Stimulated activated CD4-positive, alpha-beta T cell treated with anti-CD3 and anti-CD28 coated beads, Interleukin-1b, Interleukin-23, amount 100 ng/mL, for 48 hours (primary cell): ENCODE measurements at places on chromosomes 2 and 18.

GRCh38 chr2:26978061-26978596, 7.7 kb downstream of the MAPRE3 start:
- no peak for DNase-seq

GRCh38 chr2:131104487-131105155, 515 bp upstream of the PLEKHB2 start:
- DNase-seq, result peak; percentile 35

DNA sequence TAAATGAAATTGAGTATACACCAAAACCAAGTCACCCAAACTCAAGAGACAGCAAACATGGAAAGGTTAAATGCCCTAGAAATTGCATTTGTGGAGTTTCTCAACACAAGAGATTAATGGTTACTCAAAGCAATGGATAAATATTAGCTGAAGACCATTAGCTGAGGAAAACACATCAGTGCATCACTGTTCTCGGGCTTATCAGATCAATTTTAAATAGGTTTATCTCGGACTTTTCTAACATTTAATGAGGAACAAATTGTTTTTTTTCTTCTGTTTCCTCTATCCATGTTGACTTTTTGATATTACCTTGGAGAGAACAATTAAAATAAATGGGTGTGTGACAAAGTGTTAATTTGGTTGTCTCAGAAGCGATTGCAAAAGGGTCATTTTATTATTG, 105.4 kb upstream of the PIK3C3 start:
- DNase-seq, result no peak

GRCh38 chr18:55886886-55887285, 298.9 kb upstream of the TCF4 start:
- no peak for DNase-seq

DNA sequence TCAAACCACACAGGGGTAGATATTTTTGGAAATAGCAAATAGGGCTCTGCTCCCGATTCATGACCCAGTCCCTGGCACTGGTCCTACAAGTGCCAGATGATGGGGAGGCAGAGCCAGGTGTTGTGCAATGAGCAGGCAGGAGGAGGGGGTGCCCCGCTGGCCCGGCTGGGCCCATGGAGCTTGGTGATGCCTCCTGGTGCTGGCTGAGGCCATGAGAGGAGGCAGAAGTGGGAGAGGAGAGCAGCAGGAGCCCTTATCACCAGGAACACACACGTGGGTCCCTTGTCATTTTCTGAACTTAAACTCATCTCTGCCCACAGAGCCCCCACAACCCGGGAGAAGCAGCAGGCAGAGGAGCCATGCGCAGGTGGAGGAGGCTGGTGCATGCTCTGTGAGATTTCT, 90.5 kb upstream of the MAPK4 start:
- DNase-seq, result no peak

GRCh38 chr18:68284236-68284780, 430.6 kb downstream of the TMX3 start:
- DNase-seq, result no peak

DNA sequence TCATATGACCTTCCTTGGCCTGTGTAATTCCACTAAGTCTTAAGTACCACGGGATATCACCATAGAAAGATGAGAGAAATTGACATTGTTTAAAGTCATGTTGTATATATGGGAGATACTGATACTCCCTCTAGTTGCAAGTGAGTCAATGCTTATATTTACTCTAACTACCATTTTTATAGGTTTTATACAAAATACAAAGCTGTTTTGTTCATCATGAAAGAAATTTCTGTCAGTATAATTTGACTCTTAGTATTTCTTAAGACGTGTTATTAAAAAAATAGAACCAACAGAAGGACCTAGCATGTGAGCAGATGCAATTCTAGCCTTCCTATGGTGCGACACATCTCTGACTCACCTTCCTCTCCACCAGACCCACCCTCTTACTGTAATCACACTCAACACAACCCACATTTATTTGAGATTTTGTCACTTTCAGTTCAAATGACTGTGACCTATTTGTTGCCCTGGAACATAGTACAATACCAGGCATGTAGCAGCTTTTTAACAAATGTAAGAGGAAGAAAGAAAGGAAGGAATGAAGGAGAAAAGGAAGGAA, 453.1 kb downstream of the CMPK2 start:
- DNase-seq, result no peak

GRCh38 chr18:48926420-48926857, 24.3 kb downstream of the SMAD7 start:
- DNase-seq, result no peak

DNA sequence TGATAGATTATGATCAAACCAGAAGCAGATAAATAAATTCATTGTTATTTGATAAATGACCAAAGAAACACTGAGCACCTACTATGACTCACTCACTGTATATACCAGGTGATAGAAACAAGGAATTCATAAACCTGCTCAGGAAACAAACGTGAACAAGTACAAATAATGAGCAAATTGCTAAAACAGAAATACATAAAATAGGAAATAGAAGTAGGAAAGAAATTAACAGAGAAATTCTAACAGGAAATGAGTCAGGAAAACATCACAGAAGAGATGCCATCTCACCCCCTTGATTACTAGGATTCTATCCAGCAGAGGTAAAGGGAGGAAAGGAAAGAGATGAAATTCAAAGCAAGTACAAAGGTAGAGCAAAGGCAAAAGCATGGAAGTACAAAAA, 31.3 kb downstream of the EXOC6B start:
- no peak for DNase-seq

- DNase-seq, result no peak
These were observed 218.8 kb downstream of the BCL11A start for GRCh38 chr2:60334610-60335009.

GRCh38 chr2:155690785-155691184, 641.7 kb downstream of the NR4A2 start:
- DNase-seq, result no peak

DNA sequence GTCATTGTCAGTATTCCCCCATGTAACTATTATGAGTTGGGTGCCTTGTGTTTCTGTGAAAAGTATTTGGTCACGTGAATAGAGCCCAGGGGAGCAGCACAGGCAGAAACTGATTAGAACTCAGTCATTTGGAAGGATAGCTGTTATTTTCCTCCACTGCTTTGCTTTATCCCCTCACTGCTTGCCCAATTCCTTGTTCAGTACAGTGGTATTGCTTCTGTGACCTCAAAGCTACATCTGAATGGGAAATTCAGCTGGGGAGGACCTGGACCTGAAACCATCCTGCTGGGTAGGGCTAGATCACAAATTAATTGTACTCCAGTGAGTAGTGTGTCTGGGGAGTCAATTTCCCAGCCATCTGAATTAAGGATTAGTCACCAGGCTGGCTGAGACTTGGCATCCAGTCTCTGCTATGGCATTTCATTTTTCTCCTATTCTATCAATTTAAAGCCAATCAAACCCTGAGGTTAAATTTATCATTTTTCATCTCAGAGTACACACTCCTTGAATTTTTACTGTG, 1231.6 kb upstream of the GYPC start:
- DNase-seq, result no peak

DNA sequence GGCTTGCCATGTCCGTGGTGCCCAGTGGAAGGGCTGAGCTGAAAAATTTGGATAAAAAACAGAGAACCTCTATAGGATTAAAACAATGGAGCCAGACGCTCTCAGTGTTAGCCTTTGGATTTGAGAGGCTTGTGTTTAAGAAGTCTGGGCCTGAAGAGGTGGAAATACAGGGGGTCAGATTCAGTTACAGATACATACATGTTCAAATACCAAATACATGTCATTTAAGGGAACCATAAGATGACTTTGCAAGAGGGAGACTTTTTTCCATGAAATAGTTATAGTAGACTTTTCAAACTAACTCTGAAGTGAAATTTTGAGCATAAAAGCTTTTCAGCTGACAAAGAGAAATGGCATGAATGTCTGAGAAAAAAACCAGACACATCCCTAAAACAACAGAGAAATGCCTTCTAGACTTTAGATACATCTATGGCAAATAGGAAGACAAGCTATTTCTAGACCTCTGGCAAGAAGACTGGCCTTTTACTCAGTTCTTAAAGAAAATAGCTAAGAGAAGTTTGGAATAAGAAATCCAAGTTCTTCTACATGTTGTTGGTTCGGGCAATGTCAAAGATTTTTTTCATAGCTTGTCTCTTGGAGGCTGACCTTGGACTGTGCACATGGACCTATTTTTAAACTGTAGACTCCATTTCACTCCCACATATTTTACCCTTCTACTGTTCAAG, 112.9 kb downstream of the LTBP1 start:
- no peak for DNase-seq

GRCh38 chr2:68469935-68470334, 2.5 kb downstream of the APLF start:
- no peak for DNase-seq

DNA sequence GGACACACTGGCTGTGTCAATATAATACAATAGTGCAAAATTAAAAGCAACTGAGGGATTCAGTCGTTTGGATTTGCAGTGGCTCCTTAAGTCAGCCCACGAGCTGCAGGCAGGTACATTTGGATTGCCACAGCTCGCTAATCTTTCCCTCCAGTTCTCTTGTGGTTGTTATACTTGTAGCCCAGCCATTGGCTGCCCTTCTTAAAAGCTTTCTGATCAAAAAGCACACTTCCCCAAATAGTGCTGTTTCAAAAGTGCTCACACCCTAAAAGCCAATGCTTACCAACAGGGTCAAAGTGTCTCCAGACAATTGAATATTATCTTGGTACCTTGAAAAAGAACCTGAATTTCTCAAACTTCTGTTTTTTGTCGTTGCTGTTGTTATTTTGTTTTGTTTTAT, 404.7 kb upstream of the FAM98A start:
- no peak for DNase-seq

DNA sequence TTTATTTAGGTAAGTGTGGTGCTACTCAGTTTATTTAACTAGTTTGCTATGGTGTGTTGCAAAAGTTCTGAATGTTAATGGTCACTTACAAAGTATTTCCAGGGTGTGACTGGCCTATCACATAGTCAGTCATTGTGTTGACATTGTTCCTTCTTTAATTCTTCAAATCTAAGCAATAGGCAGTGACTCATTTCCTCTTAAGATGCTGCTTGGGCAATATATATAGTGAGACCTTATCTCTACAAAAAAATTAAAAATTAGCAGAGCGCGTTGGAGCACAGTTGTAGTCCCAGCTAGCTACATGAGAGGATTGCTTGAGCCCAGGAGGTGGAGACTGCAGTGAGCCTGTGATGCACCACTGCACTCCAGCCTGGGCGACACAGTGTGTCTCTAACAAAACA, 5.8 kb upstream of the CCDC88A start:
- DNase-seq, result no peak

DNA sequence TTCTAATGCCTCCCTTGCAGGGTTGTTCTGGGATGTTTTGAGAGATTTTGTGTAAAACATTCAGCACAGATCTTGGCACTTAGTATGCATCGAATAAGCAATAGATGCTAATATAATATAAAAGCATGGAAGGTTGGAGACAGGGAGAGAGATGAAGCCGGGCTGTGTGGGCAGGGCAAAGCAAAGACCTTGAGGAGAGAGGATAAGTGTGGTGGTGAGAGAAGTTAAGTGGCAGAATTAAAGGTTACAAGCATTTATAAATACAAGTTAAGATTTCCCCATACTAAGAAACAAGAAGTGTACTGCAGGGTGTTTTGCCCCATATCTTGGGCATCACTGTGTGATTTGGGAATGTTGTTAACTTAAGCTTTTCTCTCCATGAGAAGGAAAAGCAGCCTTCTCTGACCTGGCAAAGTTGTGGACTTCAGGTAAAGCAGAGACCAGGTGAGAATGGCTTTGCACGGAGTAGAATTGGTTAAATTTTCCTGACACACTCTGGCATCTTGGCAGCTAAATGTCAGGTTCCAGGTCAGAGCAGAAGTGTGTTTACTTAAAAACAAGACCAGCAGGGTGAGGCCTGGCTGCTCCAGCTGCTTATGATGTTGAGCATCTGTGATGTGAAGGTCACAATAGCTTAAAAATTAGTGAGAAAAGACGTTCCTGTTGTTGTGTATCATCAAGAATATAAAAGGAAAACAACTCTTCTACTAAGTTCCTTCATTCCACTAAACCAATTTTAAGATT, 288.5 kb upstream of the HNMT start:
- no peak for DNase-seq

DNA sequence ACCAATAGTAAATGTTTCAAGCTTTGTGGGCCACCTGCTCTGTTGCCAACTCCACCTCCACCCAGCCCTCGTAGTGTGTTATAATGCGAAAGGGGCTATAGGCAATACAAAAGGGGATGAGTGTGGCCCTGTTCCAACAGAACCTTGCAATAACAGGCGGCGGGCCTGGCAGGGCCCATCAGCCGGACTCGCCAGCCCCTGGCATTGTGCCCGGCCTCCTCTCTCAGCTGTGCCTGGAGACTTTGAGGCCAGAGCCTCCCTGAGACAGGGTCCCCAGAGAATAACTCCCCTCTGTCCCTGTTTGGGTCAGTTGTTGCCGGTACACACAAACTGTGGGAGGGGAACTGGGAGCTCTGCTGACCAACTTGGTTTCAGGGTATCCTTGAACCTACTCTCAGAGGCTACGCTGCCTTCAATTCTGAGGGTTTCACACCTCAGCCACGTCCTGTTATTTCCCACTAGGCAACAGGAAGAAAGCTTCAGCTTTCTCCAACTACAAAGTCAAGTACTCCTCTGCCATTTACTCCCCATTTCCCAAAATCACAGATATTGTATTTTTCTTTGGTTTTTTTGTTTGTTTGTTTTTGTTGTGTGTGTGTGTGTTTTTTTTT, 58.0 kb upstream of the ZNF236 start:
- no peak for DNase-seq

DNA sequence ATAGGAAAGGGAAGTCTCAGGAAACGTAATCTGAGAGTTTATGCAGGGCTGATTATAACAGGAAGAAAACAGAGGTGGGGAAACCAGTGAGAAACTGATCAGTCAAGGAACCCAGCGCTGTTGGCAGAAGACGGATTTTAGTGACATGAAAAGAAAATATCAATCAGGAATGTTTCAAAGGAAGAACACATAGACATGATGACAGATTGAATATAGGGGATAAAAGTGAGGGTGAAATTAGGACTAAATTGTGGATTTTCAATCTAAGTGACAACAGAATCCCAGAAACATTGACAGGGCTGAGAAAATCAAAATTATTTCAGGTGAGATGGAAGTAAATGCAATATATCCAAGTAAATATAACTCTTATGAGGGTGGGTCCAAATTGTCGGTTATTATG, 199.8 kb upstream of the CCDC150 start:
- DNase-seq, result no peak

- no peak for DNase-seq
These were observed 10.1 kb downstream of the CFAP210 start for GRCh38 chr2:169684135-169684565.

DNA sequence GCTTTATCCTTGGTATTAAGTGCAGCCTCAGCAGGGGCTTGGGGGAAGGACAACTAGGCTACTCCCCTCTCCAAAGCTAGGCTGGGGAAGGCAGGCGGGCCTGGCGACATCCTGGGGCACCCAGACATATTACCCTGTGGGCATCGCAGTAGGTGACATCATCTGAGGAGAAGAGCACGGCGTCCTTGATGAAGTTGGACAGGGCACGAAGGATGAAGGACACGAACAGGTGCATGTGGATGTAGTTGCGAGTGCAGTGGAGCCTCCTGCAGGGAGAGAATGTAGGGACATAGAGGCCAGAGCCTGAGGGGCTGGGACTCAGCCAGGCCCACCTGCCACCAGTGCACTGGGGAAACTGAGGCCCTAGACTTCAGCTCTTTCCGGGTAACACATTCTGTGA, 32.3 kb downstream of the TMEM37 start:
- no peak for DNase-seq

GRCh38 chr18:9826685-9827084, 59.1 kb upstream of the TXNDC2 start:
- DNase-seq, result no peak
